ENCODE measurements at places on chromosomes 1 and 21.

DNA sequence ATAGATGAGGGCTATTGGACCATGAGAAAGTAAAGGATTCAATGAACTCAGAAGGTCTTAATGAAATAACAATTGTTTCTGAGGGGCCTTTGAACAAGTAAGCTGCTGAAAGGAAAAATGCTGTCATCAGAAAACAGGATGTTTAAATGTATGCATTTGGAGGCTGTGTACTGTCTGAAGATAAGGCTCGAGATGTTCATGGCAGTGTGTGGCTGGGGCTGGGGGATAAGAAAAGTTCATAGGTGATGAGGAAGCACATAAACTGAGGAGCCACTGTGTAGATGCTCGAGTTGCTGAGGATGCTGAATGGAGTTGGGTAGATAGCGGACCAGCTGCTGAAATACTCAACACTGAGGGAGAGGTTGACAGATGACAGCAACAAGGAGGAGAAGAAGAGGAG lies 17.8 kb downstream of the THEM4 start:
- no peak for DNase-seq

DNA sequence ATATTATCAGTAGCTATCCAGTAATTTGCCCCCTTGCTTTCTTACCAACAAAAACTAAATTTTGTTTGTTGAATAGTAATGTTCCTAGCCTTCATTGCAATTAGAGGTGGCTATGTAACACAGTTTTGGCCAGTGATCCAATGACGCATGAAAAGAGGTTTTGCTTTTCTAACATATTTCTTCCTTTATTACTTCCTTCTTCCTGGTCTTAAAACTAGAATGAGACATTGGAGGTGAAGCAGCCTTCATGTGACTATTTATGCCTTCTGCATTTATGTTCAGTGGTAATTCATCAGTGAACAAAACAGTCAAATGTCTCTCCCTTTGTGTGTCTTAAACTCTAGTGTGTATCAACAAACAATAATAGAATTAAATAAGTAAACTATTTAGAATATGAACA lies 35.5 kb downstream of the LRIF1 start:
- no peak for DNase-seq

DNA sequence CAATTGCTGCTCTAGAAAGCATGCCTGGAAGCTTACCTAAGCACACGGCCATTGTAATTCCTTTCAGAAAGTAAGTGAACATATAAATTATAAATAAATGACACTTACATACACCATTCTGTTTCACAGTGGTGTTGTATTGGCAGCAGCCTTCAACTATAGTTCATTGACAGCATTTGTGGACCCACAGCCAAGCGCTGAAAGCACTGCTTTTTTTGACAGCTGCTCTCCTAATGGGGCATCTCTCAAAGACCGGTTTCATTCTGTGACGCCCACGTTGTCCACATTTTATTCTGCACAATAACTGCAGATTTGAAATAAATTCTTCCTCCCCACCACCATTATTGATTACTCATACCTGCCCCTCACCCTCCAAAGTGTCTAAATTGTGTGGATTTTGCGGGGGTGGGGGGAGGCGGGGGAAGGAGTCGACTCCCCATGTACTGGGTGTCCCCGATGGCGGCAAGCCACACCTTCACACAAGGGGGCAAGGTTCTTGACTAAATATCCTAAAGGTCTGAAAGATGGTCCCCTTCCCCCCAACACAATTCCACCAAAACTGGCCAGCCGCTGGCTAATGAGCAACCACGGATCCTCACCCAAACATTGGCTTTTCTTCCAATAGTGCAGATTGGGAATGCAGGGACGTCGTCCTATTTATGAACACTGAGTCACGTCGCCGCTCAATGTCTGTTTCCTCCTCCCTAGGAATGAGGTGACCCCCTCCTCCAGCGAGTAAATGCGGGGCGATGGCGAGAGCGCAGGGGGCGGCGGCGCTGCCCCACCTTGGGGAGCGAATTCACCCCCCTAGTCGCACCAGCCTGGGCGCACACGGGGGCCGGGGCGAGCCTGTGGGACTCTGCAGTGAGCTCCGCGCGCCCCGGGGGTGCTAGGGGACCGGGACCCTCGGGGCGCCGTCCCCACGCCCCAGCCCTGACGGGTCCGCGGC lies 960 bp downstream of the RCAN1 start:
- no peak for DNase-seq

DNA sequence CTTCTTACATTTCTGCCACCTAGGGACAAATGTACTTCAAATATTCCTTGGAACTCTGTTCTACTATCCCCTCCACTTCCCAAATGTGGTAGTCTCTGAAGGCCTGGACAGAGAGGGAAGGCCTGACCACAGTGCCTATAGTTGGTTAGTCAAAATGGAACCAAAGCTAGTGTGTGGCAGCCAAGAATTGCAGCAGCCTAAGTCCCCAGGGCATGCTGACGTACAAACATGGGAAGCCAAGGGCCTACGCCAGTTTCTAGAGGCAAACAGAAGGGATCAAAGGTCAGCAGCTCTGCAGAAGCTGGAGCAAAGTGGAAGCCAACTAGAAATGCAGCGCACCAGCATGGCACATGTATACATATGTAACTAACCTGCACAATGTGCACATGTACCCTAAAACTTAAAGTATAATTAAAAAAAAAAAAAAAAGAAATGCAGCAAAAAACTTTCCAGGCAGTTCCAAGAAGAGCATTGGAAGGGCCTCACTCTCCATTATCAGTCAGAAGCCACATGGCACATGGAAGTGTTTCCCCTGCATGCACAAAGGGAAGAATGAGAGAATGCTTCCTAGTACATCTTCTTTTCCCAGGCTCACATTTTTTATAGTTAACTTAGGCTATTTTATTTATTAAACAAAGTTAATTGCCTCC lies 39.4 kb upstream of the GADD45A start:
- DNase-seq = no peak

DNA sequence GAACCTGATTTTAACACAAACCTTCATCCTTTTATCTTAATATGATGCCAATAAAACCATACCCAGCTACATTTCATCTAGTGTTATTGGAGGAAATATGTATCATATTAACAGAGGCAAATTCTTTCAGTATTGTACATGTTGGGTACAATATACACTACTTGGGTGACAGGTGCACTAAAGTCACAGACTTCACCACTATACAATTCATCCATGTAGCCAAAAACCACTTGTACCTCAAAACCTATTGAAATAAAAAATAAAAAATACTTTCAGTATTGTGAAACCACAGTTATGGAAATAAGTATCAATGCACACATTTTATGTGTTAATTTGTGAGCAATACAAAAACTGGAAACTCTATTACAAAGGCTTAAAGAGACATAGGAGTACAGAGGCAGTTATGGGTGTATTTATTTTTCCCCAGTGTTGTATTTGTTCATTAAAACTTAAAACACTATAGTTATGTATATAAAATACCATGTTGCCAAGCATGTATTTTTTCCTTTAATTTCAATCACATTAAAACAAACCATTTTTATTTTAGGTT lies 25.1 kb upstream of the GPR88 start:
- no peak for DNase-seq

DNA sequence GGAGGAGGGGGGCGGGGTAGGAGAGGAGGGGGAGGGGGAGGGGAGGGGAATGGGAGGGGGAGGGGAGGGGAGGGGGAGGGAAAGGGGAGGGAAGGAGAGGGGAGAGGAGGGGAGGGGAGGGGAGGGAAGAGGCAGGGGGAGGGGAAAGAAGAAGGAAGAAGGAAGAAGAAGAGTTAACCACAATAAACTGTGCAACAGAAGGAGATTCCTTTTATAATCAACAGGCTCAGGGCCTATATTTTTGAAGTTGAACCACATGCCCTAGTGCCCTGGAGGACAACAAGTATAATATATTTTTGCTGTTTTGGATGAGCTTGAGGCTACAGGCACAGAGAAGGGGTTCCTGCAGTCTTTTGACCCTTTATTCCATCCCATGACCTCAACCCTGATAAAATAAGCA lies 228.2 kb upstream of the IRF2BP2 start:
- DNase-seq = no peak

- peak; percentile 10 for DNase-seq
These were observed 56.1 kb downstream of the MIER1 start for GRCh38 chr1:66980745-66981367.
